Vagina (tissue), 2 donors: ENCODE measurements at places on chromosomes 4 and X. TPM values are rescaled to one million over a fixed set of nuclear protein-coding genes. Genes with fewer than 3 reads are reported as not detected.

AKAP4 gene
- not detected for total RNA-seq

GRCh38 chr4:173763389-173763788, 233.4 kb upstream of the HAND2 start:
- no peak overlapping the region for H3K4me3 ChIP-seq
- no peak for DNase-seq
- no peaks in the 10 kb centered on the region for H3K36me3 ChIP-seq
- no peaks in the 10 kb centered on the region for H3K27me3 ChIP-seq

F8A3 gene
- 5.2 TPM for total RNA-seq

GRCh38 chr4:20249333-20249732, 2.4 kb upstream of the SLIT2 start:
- H3K4me3 ChIP-seq: no peak overlapping the region

IL15 gene
- total RNA-seq: 11.5 TPM
